ENCODE measurements at places on chromosomes 13 and 19.

GRCh38 chr19:49802836-49803528 is 10.1 kb downstream of the FUZ start:
- no peak for DNase-seq

DNA sequence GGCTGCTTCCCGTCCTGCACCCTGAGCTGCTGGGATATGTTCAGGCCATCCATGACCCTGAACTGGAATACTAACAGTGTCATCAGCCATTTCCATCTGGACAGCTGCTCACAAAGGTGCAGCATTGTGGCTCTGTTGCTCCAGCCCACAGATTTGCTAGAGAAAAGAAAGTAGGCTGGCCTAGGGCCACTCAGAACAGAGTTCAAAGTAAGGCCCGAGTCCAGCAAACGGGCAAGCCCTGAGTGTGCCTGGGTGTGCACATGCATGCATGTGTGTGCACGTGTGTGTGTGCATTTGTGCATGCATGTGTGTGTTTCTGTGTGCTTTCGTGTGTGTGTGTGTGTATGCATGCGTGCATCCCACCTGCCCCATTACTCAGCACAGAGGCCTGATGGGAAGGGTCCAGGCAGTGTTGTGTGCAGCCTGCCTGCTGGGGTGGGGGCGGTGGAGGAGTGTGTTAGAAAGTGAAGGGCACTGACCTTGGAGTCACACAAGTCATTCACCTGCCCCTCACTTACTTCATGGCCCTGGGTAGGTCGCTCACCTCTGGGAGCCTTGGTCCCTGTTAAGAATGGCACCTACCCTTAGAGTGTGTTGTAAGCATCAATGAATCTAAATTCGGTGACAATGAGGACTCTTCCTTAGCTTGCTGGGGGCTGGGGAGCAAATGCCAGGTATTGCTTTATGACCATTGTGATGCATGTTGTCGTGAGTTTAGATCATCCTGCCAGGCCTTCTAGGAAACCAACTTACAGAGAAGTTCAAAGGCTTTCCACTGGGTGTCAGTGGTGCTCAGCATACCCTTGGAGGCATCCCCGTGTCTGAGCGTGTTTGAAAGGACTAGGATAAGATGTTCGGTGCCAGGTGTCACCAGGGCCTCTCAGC is 53.2 kb downstream of the GPR12 start:
- peak; percentile 82 for DNase-seq

DNA sequence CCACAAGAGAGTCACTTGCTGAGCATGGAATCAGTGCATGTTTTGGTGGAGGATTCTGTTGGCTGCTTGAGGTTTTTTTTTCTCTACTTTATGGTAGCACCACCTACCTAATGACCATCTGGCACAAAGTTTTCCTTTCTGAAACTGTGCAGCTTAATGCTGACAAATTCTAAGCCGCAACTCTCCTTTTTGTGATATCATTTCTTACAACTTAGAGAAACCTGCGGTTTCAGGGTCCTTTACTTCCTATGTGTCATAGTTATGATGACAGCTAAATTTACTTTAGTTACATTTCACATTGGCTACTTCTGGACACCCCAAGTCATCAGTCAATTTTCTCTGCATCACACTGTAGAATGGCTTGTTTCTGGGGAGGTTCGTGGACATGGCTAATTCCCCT is 115.4 kb upstream of the TMTC4 start:
- DNase-seq = no peak

DNA sequence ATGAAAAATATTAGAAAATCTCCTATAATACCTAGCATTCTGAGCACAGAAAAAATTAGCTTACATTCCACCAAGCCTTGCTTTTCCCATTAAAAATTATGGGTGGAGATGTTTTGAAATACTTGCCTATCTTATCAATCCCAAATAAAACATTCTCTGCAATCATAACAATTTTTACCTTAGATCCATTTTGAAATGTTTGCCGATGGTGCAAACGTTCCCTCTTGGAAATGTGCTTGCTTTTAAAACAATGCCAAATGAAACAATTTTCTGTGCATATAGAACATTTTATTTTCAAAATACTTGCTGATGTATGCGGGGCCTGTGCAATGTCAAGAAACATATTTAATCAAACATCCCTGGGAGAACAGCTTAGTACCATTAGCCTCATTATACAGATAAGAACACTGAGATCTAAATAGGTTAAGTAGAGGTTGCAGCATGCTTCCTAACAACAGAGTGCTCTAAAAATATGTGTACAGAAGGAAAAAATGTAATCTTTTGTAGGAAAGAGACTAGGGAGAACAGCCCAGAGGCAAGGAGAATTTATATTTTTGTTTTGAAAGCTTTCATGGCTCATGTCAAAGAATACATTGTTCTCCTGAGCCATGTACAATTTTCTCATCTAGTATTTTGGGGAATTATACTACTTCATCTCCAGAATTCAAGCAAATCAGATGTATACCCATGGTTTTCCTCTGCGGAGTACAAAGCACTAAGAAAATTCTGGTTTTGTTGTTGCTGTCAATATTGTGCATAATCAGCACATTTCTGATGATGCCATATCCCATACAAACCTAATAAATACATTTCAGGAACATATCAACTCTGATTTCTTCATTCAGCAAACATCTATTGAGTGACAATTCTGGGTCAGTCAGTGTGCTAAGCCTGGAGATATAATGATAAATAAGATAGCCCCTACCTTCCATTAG is 25.9 kb upstream of the FNDC3A start:
- DNase-seq = no peak

DNA sequence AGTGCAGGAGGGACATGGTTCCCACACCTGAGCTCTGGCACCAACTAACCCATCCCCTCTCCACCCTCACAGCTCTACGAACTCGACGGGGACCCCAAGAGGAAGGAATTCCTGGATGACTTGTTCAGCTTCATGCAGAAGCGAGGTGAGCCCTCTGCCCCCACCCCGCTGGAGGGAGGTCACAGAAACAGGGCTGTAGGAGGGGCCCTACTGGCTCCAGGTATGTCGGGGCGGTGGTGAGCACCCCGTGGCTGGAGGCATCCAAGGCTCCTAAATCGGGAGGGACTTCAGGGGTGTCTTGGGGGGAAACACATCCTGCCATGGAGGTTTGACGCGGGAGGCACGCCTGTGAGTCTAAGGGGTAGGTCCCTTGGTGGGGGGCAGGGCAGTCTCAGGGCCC is 24.1 kb upstream of the WDR18 start:
- no peak for DNase-seq

GRCh38 chr19:45947926-45948325 is 25.7 kb downstream of the NOVA2 start:
- no peak for DNase-seq

- DNase-seq = no peak
Measured at GRCh38 chr13:62320129-62321108, 904.8 kb upstream of the PCDH20 start.

DNA sequence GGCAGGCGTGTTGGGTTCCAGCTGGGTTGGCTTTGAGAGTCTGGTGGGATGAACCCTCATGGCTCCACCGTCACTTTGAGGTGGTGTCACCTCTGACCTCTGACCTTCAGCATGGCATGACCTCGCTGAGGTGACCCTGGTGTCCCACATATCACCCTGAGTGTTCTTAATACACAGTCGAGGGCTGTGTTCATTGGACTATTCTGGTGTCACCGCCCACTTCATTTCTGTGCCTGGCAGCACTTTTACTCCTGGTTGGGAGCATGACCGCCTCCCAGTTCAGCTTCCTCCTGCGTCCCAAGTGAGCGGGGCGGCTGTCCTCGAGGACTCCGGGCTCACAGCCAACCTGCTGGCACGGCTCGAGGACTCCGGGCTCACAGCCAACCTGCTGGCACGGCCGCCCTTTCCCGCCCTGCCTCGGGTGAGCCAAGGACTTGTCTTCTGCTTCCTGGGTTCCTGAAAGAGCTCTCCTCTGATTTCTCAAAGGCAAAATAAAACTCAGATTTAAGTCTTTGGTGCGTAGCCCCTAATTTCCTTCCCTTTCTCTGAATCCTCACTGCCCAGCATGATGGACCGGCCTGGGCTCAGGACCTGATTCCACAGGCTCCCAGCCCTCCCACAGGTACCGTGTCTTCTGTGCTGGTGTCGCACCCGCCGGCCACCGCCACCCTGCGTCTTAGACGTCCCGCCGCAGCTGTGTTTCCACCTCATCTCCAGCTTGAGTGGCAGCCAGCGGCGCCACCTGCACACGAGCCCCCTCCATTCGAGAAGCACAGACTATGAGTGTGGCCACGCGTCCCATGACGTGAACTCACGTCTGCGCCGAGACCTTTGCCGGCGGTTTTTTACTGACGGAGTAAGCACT is 10.4 kb downstream of the ATP4B start:
- DNase-seq = peak; percentile 94

- no peak for DNase-seq
Measured at GRCh38 chr19:47693489-47693888, 19.7 kb upstream of the EHD2 start.

- DNase-seq = no peak
Measured at GRCh38 chr13:113465300-113465699, 12.0 kb upstream of the ADPRHL1 start.

DNA sequence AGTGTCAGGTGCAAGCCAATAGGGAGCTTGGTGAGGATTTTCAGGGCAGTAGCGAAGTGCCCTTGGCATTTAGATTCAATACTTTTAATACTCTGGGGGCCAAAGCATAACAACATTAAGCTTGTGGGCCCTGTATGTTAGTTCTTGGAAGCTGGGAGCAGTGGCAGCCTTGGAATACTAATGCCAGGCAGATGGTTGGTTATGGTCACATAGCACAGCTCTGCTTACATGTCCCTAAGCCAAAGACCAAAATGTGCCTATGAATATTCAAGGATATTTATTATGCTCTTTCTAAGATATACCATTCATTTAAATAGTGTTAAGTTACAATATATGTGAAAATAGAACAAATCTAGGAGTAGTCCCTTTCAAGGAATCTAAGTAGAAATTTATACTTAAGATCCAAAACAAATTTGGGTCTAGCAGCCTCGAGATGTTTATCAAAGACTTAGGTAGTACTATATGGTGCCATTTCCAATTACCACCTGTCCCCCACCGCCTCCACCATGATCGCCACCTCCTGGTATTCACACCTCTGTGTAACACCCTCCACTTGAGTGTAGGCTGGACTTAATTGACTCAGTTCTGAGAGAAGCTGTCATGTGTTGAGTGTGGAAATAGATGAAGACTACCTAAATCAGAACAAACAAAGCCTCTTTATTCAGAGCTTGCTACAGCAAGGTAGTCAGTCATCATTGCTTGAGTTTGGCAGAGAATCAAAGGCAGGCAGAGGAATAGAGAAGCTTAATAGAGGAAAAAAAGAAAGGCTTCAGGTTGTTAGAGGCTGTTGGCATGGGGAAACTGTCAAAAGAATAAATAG is 261.0 kb downstream of the GPC5 start:
- no peak for DNase-seq

DNA sequence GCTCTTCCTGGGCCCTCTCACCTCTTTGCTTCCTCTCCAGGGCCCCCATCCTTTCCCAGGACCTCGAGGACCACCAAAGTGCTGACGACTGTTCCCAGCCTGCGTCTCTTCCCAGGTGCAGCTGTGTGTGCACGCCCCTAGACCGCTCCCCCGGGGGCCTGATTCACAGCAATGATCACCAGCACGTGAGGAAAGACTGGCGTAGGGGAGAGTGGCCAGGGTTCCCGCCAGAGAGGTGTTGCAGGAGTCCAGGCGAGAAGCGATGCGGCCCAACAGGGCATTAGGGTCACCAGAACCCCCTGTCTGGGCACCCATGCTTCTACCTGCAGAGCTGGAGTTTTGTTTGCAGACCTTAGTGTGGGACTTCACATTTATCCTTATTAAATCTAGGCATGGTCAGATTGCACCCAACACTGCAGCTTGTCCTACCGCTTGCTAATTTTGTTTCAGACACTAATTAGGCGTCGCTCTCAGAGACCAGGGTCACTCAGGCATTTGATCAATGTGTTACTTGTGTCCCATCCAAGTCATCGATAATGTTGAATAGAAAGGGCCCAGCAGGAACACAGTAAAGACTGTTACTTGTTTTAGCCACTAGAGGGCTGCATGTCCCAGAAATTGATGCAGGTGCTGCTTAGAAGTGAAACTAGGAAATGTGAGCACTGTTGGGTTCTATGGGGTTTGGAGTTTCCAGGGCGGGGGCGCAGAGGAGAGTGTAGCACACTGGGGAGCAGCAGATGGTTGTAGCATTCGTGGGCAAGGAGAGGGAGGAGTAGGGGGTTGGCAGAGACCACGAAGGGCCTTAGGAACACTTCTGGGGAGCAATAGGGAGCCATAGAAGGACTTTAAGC is 53.2 kb downstream of the CDADC1 start:
- DNase-seq = no peak

- DNase-seq = no peak
Measured at GRCh38 chr13:48478391-48478790, 54.5 kb downstream of the RCBTB2 start.

GRCh38 chr13:79497064-79497463 is 16.1 kb downstream of the NDFIP2 start:
- DNase-seq = no peak

DNA sequence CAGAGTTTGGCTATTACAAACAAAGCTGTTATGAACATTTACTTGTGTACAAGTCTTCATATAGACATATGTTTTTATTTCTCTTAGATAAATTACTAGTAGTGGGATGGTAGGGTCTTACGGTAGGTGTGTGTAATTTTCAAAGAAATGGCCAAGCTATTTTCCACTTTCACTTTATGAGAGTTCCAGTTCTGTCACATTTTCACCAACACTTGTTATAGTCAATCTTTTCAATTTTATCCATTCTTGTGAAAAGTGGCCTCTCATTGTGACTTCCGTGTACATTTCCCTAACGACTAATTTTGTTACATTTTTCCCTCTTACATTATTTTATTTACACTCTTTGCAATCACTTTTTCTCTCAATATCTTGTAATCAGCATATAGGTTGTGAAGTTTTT is 18.3 kb downstream of the MBD3L1 start:
- DNase-seq = no peak

DNA sequence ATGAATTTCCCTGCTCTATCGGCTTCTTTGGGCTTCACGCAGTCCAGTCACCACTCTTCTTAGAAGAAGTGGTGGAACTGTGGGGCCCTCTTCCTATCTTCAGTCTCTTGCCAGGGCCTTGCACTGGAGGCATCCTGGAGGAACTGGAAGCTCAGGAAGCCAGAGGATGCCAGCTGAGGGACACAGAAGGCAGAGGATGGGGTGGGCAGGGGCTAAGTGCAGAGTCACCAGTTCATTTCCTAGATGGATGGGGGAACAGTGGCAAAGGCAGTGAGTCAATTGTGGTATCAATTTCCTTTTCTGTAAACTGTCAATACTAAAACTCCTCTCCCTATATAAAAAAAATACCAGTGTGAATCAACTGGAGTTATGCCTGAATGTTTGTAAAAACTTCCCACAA is 419.7 kb downstream of the KLF12 start:
- no peak for DNase-seq

- DNase-seq = peak; percentile 95
Measured at GRCh38 chr19:49937750-49938381, 8.6 kb upstream of the NUP62 start.

GRCh38 chr19:5557691-5558090 is 10.1 kb downstream of the TINCR start:
- DNase-seq = no peak

DNA sequence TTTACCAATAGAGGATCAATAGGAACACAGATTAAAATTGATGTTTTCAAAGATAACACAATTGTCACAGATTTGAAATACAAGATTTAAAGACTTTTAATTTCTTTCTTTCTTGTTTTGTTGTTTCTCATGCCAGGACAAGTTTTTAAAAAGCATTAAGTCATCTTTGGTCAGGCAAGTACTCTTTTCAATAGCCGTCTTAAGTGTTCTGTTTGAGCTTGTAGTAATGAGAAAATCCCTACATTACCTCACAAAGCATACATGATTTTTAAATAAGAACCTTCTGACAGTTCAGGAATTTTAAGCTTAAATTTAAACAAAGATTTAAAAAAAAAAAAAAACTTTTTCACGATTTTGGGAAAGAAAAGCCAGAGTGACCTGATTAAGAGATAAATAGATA is 216.3 kb upstream of the PRR20A start:
- DNase-seq = no peak

GRCh38 chr13:41352935-41353840 is 42.1 kb downstream of the NAA16 start:
- DNase-seq = no peak

All from mesenteric fat pad (tissue), 1 donor.